B cell (primary cell): ENCODE measurements at places on chromosomes 3 and 15. TPM values are rescaled to one million over a fixed set of nuclear protein-coding genes. Genes with fewer than 3 reads are reported as not detected.

SLC22A14 gene
- total RNA-seq, result not detected in 2 replicates

USP13 gene
- total RNA-seq, result 11.9 and 13.2 TPM in 2 replicates

EHHADH gene
- total RNA-seq, result 1.4 and 2.0 TPM in 2 replicates

DNA sequence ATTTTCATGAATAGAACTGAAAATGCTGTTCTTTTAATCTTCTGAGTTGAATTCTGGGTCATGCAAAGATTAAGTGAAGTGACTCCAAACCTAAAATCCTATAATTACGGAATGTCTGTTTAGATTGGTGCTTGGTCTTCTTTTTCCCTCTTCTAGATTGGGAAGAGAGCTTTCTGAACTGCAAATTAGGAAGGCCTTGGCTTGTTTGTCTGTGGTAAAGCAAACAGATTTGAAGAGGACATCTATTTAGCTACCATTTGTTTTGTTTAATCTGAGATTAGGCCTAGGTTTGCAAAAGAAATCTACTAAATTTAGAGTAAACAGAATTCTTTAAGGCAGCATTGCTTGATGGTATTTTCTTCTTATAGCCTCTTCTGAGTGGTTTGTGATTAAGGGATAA lies 23.5 kb downstream of the PAQR9 start:
- no peak for DNase-seq
- no peaks in the 10 kb centered on the region for H3K27me3 ChIP-seq
- H3K27ac ChIP-seq, result no peak overlapping the region

DNA sequence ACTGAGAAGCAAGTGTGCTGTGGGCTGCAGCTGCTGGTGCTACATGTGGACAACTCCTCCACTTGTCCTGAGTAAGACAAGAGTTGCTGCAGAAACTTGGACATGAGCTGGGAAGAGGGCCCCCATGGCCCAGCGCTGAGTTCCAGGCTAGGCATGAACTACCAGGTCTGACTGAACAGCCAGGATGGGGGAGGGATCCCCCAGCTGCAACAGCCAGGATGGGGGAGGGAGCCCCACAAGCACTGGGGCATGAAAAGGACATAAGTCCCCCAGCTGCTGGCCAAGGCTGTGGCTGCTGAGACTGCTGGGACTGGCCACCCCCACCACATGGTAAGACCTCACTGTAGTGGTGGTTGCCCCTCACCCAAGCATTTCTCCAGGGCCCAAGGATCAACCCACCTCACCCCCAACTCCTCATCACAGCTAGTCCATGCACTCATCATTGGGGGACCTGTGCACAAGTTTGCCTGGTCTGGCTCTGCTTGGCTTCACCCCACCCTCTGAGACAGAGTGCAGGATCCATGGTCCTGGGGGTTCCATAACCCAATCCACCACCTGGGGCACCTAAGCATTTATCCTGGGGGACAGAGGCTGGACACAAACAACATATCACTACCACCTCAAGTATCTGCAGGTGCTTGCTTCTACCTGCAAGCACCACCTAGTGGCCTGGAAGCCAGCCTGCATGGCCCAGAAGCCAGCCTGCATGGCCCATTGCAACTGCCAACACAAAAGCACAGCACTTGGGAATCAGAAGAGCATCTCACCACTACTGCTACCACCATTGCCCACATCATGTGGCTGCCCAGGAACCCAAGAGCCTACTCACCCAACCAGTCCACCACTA lies 84.5 kb upstream of the STT3B start:
- peak; percentile 32 for DNase-seq
- no peaks in the 10 kb centered on the region for H3K27me3 ChIP-seq
- no peak overlapping the region for H3K4me3 ChIP-seq

- peak overlapping the region; percentile 84 for H3K27ac ChIP-seq
- H3K36me3 ChIP-seq, result peaks cover 33% of the 10 kb centered on the region
- peak overlapping the region; percentile 95 for H3K4me3 ChIP-seq
- peak; percentile 66 for DNase-seq
- H3K27me3 ChIP-seq, result no peaks in the 10 kb centered on the region
These were observed 581 bp downstream of the SH3BP5 start for GRCh38 chr3:15331606-15332404.

GRCh38 chr3:9649791-9650521 lies 651 bp downstream of the MTMR14 start:
- H3K36me3 ChIP-seq, result peaks cover 38% of the 10 kb centered on the region
- peak overlapping the region; percentile 99 for H3K4me3 ChIP-seq
- peak; percentile 81 for DNase-seq
- no peaks in the 10 kb centered on the region for H3K27me3 ChIP-seq
